ENCODE measurements at places on chromosomes 12 and 14.

DNA sequence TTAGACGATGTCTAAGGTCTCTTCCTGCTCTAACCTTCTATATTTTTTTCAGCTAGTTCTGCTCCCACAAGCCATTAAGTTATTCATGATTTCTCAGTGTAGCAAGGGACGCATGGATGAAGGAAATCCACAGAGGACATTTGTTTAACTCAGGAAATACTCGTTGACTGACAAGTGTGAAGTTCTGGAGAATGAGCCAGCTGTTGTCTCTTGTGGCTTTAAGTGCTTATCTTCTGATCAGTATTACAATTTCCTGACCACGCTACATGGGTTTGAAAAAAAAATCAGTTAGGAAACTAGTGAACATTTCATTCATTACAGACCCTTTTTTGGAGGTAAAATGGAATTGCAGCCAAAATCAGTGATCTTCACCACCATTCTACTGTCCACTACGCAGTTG, 53.1 kb downstream of the GUCY2C start:
- no peak for DNase-seq

DNA sequence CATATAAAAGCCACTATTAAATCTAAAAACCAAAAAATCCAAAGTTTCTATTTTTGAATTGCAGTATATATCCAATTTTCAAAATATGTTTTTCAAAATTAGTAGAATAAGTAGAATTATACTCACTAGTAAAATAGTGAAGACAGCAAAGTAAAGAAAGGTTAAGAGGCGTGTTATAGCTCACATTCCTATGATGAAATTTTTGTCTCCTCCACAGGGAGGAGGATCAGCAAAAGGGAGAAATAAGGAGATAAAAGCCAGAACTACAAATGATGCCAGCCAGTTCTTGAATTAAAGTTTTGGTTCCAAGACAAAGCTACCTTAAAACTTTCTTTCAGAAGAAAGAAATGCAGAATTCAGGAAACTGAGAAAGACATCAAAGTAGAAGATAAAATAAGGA, 50.0 kb downstream of the C2CD5 start:
- no peak for DNase-seq

- DNase-seq, result no peak
These were observed 99.0 kb downstream of the STAB2 start for GRCh38 chr12:103686026-103686425.

DNA sequence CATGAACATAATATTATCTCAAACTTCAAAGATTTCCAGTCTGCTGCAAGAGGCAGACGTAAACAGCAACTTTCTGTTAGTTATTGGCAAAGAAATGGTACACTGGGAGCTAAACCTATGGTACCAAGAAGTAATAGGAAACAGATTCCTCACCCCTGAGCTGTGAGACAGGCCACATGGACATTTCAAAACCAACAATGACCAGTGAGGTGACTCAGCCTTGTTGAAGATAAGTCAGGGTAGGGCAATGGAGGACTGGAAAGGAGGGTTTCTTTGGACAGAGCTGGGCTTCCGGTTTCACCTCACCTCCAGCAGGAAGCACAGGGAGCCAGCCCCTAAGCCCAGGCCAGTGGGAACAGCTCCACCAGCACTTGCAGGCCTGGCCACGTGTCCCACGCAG, 1320.5 kb downstream of the AACS start:
- DNase-seq, result no peak

GRCh38 chr12:130372936-130373335, 35.2 kb downstream of the PIWIL1 start:
- DNase-seq, result no peak

GRCh38 chr12:68831272-68831671, 23.3 kb downstream of the MDM2 start:
- DNase-seq, result no peak

GRCh38 chr14:98955741-98956070, 316.3 kb downstream of the BCL11B start:
- no peak for DNase-seq

- DNase-seq, result no peak
These were observed 64.8 kb downstream of the DRAM1 start for GRCh38 chr12:101942250-101942605.

- DNase-seq, result no peak
These were observed 29.0 kb upstream of the SMUG1 start for GRCh38 chr12:54217774-54218241.

DNA sequence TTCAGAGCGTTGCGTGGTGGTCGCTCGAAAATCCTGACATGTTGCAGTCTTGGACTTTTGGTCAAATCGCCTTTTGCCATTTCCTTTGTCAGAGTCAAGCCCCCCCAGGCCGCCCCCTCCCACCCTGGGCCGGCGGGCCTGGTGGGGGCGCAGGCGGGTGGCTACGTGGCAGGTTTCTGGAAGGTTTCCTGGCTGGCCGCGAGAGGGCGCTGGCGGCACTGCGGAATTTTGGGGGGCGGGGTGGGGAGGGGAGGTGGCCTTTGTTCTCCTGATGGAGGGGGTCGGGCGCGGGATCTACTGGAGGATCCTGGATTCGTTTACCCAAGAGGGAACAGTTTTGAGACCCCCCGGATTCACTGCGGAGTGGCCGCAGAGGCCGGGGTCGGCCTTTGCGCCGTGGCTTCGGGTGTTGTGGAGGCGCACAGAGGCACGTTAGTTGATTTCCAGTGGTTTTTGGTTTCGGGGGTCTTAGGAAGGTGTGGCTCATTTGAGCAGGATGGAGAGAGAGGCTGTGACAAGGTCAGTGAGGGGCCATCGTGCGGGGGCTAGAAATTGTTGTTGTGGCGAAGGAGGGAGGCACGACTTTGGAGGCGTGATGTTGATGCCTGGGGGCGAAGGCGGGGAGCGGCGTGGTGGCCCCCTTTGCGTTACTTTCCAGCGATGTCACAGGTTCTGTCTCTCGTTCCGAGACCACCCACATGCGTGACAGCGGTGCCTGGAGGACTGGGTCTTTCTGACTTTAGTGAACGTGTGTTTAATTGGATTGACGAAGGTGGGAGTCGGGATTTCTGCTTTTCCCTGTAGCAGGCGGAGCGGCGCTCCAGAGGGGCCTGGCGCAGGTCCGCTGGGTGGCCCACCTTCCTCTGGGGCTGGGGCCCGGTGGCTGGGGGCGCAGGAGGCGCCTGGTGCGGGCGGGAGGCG, 1.4 kb downstream of the MEG3 start:
- no peak for DNase-seq

DNA sequence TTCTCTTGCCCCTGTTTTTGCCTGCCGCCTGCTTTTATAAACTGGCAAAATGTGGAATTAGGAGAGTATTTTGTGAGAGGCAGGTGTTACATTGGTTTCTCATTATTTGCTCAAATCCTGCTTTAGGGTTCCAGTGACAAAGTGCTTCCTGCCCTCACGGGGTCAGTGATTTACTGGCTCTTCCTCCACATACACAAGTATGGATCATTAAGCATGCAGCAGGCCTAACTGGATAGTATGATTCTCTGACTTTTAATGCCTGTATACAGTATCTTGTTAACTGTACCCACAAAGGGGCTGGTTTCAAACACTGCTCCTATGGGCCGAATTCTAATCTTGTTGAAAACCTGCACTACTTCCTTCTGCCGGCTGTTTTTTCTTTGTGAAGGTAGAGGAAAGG, 63.2 kb downstream of the PTCSC3 start:
- no peak for DNase-seq
